ENCODE measurements at places on chromosomes 11 and 22.

DNA sequence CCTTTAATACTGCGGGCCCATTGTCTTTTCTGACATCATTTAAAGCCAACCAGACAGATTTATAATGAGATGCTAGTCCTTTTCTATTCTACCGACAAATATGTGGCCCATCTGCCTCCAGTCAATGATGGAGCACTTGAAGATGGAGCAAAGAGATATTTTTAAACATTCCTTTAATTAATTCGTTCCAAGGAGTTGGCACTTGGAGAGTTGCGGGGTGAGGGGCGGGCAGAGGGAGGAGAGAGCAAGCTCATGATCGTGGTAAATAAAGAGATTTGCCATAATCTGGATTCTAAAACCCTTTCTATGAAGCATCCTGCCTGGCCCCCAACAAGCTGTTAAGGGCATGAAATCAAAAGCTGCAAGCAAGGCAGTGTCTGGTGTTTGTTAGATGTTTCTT lies 5.0 kb downstream of the SLC1A2 start:
- no peak for DNase-seq

- DNase-seq = no peak
These were observed 52.7 kb upstream of the RRM1 start for GRCh38 chr11:4041731-4042391.

DNA sequence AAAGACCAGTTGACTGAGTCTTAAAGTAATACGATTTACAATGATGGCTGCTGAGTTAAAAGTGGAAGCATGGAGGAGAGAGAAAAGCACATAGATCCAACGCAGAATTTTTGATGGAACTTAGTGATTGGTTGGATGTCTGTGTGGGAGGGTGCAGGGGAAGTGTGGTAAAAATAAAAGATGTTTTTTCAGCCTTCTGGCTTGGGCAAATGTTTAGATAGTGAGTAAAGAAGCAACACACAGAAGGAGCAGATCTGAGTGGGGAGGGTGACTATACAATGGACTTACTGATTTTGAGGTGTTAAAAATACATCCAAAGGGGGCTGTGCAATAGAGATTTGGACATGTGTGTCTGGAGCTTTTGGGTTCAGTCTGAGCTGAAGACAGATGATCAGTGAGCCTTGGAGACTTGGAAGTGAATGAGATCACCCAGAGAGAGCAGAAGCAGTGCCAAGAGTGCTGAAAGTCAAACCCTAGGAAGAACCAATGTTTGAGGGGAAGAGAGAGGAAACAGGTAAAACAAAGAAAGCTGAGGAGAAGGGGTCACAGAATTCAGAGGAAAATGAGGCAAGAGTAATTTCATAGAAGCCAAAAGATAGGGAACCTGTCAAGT lies 8.6 kb downstream of the GRIA4 start:
- DNase-seq = no peak

DNA sequence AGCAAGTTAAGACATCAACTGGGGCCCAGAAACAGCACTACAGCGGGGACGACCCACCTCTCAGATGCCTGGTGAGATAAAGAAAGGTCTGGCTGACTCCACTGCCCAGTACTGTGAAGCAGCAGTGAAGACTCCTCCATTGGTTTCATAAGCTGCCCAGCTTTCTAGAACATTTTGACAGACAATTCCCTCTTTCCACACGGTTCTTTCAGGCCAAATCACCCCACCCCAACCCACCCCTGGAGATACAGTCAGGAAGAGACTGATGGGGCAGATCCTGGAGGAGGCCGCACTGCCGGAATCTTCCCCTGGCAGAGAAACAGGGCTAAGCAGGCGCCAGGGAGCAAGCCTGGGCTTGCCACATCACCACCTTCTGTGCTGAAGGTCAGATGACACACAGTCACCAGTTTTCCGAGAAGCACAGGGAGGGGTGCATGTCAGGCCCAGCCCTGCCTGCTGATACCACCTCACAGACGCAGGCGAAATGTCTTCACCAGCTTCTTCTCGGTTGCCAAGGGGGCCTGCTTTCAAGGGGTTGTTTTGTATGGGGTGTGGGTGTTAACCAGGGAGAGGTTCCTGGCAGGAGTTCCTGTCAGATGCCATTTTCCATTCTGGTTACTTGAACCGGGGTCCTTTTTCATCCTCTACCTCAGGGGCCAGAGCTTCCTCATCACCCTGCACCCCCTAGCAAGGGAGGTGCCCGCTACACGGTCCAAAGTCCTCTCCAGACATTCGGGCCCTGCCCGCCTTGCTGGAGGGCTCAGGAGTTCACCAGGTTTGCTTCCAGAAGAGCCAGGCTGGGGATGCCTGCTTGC lies 1.4 kb upstream of the NEAT1 start:
- DNase-seq = peak; percentile 68

GRCh38 chr11:97905101-97905500 lies 1115.6 kb upstream of the CNTN5 start:
- no peak for DNase-seq

- peak; percentile 25 for DNase-seq
These were observed 60.2 kb upstream of the LYVE1 start for GRCh38 chr11:10628508-10629236.

GRCh38 chr11:118295199-118295598 lies 9.3 kb upstream of the CD3E start:
- DNase-seq = no peak

DNA sequence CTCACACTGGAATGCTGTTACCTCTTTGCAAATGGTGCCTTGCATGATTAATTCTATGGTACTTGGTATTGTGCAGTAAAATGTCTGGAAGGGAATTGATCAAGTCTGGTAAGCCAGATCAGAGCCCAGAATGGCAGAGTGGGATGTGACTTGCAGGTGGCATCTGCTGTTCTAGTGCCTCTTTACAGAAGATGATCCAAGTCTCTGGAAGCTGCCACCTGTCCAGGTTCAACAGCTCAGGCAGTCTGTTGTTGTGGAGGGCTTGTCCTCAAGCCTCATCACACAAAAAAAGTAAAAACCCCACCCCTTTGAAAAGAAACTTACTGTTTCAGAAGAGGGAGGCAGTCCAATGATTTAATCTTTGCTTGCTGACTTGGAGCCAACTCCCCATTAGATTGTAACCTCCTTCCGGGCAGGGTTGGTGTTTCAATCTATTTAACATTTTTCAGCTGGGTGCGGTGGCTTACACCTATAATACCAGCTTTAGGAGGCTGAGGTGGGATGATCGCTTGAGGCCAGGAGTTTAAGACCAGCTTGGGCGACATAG lies 17.1 kb downstream of the ZNRF3 start:
- DNase-seq = no peak

DNA sequence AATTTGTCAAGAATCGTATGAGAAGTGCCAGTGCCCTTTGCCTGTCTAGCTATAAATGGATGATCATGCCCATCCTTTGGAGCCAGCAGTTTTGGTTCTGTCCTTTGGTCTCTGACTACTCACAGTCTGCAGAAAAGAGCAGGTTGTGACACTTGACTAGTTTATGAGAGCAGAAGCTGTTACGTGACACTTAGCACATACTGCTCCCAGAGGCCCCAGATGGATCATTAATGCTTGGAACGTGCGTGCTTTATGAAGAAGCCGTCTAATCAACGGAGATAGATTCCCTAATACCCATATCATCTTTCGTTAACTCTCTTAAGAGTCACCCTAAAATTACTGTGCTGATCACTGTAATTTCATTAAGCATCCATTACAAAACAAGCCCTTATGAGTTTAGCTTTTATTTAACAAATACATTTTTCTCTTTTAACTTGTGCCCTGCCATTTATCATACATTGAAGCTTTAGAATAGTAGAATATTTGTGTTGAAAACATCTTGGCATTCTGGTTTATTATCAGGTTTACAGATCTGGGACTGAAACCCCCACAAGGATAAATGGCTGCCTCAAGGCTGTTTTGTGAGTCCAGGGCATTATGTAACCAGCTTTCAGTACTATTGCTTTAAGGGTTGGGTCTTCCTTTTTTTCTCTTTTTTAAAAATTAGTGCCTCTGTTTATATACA lies 47.0 kb upstream of the ADORA2A start:
- no peak for DNase-seq

GRCh38 chr11:56917708-56918400 lies 70.9 kb upstream of the OR5AK2 start:
- DNase-seq = no peak

- DNase-seq = no peak
These were observed 225.0 kb downstream of the BLID start for GRCh38 chr11:121890946-121891515.

- no peak for DNase-seq
These were observed 687.8 kb downstream of the KCNA4 start for GRCh38 chr11:29328961-29329441.

- no peak for DNase-seq
These were observed 16.1 kb downstream of the SCARF2 start for GRCh38 chr22:20421507-20421874.

DNA sequence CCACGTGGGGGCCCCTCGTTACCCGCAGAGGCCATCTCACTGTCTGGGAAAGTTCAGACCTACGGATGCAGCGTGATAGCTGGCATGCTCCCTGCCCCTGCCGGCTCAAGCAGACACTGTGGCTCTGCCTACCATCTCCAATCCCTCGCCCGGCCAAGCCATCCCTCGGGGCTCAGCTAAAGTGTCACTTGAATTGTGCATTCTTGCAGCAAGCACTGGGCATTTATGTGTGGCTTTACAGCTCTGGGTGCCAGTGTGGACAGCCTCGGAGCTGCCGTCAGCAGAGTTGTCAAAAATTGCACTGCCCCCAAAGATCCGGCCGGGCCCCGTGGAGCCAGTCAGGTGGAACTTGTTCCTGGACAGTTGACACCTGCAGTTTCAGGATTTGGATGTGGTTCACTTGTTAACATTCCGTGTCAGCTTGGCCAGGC lies 75.0 kb upstream of the FGF3 start:
- no peak for DNase-seq

- DNase-seq = no peak
These were observed 14.6 kb upstream of the NRGN start for GRCh38 chr11:124724979-124725718.

GRCh38 chr22:17366830-17367229 lies 2.4 kb upstream of the CECR2 start:
- no peak for DNase-seq
